ENCODE measurements at places on chromosomes 2 and 18. TPM values are rescaled to one million over a fixed set of nuclear protein-coding genes. Genes with fewer than 3 reads are reported as not detected.
A peak's percentile ranks its signal among the peaks of the same experiment; 100 is the strongest.

GRCh38 chr2:111952871-111953452, 54.6 kb downstream of the MERTK start:
- DNase-seq = no peak

GRCh38 chr2:218026676-218027425, 24.1 kb upstream of the TNS1 start:
- DNase-seq = peak; percentile 75

GRCh38 chr2:190882856-190883582, 2.4 kb downstream of the GLS start:
- DNase-seq = no peak

DNA sequence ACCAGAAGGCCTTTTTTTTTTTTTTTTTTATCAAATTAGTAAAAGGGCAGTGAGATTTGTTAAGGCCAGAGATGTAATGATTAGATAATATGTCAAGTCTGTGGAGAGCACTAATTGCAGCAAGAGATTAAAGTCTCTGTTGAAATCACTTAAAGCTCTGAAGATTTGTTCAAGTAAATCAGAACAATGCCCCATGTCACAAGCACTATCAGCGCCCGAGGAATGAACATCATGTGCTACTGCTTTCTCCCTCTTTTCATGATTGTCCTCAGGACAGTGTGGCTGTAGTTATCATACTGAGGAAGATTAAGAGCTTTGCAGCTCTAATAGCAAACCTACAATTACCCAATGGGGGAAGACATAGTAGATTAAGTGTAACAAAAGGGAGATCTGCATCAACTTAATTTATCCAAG, 71.1 kb downstream of the TDRD15 start:
- no peak for DNase-seq

ACADL gene
- 1.1 TPM for polyA plus RNA-seq

APCDD1 gene
- 6.3 TPM for polyA plus RNA-seq

SLC11A1 gene
- polyA plus RNA-seq = 1.9 TPM

- no peak for DNase-seq
These were observed 454.5 kb downstream of the BCL11A start for GRCh38 chr2:60098996-60099395.

DNA sequence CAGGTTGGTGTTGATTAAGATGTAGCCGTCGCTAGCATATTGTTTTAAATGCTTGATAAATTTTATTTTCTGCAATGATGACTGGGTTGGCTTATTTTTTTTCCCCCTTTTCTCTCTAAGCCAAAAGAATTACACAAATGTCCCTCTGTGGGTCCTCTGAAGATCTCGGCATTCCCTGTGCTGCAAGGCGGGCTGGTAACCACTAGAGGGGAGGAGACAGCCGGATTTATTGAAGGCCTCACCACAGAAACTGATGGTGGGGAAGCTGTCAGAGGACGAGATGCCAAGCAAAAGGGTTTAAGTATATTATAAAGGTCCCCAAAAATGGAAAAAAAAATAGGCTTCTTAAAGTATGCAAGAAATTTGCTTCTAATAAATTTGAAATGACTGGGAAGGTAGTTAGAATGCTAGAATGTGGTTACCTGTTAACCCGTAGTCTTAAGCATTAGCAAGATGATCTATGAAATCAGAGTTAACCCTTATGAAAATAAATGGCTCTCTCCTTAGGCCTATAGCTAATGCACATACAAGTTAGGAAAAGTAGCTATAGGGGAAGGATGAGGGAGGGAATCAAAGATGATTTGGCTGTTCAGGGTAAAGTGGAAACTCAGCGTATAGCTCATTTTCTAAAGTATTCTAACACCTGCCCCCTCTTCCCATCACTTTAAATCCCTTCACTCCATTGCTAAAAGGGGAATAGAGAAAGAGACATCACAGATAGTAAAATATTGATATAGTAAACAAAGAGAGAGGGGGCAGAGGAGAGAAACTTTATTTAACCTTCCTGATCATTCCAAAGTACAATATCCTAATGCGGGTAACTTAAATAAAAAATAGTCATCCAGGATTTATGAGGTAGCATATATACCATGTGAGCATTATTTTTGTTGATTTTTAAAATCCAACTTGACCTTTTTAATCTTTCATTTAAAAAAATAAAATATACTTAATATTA, 894.5 kb upstream of the POU3F3 start:
- no peak for DNase-seq

DNA sequence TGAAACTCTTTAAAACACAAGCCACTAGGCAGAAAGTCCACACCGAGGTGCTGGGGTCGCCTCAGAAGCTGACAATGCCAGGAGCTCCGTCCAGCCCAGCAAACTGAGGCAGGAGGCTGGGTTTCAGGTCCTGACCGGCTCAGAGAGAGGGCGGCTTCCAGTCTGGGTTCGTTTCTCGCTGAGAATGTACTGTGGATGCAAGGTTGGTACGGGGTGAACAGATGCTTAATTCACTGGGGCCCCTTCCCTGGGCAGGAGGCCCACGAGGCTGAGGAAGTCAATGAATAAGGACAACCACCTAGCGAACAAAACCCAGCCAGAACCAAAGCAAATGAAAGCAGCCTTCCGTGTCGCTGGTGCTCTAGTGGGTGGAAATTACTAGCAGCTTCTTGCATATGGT, 142.0 kb downstream of the RTP5 start:
- DNase-seq = no peak

- no peak for DNase-seq
These were observed 163.2 kb upstream of the NCK2 start for GRCh38 chr2:105581555-105581944.

DNA sequence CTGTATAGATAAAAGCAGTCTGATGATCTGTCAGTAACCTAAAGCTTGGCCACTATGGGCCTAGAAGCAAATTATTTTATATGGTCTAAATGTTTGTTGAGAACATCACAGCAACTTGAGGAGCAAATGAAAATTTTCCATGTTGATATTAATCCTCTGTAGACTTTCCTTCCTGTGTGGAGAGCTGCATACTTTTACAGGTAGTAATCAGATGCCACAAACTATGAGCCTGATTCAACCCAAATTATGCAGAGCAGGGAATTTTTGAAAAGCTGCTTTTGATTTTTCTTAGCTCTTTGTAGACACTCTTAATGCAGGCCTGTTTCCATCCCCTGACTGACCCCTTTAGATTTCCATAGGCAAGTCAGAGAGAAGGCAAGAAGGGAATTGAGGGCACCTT, 17.3 kb downstream of the PAX3 start:
- DNase-seq = no peak

ALLC gene
- not detected for polyA plus RNA-seq

DNA sequence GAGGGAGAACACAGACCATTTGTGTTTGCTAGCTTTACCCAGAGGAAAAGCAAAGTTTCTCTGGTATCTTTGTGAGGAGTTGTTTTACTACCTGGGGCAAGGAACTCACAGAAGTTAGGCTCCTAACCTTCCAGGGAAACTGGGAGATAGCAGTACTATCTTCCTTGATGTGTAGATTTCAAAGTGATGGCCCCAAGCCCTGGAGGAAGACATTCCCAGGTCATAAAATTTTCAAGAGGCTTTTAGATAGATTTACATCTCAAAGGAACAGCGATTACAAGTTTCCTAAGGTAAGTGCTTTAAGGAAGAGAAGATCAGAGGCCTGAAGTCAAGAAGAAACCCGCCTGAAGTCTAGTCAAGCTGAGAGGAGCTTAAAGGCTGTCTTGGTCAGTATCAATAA, 1187.8 kb upstream of the TMEFF2 start:
- no peak for DNase-seq

- no peak for DNase-seq
These were observed 31.4 kb upstream of the CD226 start for GRCh38 chr18:69978732-69979715.

ATP6V1C2 gene
- 0.25 TPM for polyA plus RNA-seq

CDH19 gene
- 0.32 TPM for polyA plus RNA-seq

PTPN18 gene
- polyA plus RNA-seq = 6.0 TPM

TRMT61B gene
- polyA plus RNA-seq = 9.5 TPM

UGT1A10 gene
- polyA plus RNA-seq = not detected

- DNase-seq = no peak
These were observed 78.6 kb downstream of the EPB41L5 start for GRCh38 chr2:120091436-120091835.

DNA sequence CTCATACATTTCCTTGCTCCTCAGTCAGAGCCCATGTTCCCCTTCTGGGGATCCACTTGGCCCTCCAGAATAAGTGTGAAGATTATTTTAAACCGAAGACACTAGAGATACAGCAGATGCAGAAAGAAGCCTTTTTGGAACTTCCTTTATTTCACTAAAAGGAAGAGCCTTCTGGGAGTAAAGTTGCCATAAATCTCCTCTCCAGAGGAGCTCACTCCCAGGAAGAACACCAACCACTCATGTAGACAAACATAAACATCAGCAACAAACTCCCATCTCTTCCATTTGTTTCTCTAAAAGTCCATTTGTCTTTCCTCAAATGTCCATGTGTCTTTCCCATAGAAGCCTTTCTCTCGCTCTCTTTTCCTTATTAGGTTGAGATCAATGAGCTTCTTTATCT, 62.4 kb upstream of the MSH6 start:
- DNase-seq = no peak

- no peak for DNase-seq
These were observed 3.7 kb upstream of the NRP2 start for GRCh38 chr2:205678541-205679142.

DNA sequence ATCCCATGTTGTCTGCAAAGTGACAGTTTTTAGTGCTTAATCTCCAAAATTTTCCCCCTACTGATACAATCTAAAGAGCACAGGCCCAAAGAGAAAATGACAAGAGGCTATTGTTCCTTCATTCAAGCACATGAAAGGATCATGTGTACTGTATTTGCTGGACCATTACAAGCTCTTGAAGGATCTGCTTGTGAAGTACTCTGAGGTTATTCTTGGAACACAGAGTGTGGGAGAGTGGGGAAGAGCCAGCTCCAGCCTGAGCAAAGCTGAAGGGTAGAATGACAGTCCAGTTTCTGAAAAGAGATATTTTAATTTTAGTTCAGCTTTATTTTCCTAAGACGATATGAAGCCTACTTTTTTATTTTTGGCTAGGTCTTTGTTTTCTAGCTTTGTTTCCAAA, 112.2 kb downstream of the GALNT3 start:
- DNase-seq = no peak

OXER1 gene
- polyA plus RNA-seq = 0.35 TPM

GRCh38 chr18:78984941-78985784, 5.5 kb downstream of the SALL3 start:
- no peak for DNase-seq
